Activated T-cell treated with anti-CD3 and anti-CD28 coated beads, Interleukin-2, amount 50 U/mL, for 4 hours (primary cell): ENCODE measurements at places on chromosomes 4 and X. TPM values are rescaled to one million over a fixed set of nuclear protein-coding genes. Genes with fewer than 3 reads are reported as not detected.

- DNase-seq: no peak
Measured at GRCh38 chrX:48505481-48505880, 3.3 kb upstream of the PORCN start.

DNA sequence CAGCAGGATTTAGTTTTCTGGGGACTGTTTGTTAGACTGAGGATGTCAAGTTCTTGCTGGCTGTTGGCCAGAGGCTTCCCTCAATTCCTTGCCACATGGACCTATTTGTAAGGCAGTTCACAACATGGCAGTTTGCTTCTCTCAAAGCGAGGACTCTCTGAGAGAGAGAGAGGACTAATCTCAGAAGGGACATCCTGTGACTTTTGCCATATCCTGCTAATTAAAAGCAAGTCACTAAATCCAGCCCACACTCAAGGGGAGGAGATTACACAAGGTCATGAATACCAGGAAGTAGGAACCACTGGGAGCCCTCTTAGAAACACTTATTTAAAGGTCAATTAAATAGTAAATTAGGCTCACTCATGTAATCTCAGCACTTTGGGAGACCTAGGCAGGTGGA lies 38.2 kb downstream of the PPP1R2C start:
- no peak for DNase-seq

DNA sequence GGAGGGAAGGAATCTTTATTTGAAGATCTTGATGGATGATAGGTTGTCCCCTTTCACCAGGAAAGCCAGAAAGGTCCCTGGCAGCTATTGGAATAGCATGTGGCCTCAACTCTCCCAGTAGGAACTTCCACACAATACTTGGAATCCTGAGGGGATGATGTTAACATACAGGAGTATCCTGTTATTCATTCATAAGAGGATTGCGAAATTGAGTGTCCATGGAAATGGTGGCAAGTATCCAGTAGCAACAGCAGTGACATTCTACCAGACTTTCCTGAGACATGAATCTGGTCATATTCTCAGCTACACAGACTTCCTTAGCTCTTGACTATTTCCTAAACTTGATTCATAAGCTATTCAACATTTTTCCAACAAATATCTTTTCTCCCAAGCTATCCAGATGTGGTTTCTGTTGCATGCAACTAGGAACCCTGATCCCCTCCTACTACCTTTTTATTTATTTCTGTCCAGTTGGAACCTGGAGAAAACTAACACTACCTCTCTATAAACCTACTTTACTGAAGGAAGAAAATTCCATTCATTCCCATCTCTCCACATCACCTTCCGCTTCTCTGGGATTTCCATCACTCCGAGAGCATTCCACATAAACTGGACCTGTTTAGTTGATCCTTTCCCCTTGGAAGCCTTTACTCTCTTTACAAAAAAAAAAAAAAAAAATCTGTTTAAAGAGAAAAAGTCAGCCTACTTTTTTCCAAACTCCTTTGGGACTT lies 101.8 kb downstream of the ANXA5 start:
- DNase-seq: no peak

- no peak for DNase-seq
Measured at GRCh38 chrX:130097507-130098209, 12.6 kb downstream of the ELF4 start.

PJA1 gene
- 14.1 TPM for total RNA-seq
